ENCODE measurements at places on chromosomes 3 and 15.

DNA sequence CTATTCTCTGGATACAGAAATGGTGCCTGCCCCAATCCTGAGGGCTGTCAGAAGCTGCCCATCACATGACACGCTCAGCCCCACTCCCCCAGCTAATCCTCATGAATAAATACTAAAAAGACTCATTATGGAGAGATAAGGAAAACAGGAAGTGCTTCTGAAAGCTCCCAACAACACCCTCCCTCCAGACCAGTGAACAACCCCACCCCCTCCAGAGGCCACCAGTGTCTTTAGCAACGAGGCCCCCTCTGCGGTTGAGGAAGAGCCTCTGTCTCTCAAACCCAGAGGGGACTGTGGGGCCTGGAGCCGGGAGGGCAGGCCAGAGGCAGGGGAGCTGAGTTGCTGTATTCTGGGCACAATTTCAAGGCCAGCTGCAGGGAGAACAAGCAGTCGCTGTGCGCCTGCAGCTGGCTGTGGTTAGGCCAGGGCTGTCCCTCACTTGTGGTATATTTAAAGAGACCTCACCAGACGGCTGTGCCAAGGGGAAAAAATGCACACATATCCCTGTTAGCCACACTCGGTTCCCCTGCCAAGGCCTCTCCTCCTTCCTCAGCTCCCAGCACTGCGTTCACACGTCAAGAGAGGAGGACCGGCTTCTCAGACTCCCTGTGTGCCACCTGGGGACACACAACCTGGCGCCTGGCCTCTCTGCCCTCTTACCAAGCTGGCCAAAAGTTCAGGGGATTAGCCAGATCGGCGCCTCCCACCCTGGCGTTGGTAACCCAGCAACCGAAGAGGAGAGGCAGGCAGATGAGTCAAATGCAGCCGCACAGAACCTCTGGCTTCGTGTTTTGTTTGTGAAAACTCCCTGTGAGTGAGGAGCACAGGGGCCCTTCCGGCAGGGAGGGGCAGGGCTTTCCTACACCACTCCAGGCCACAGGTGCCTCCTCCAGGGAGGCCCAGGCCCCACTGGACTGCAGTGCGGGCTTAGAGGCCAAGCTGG lies 101.2 kb upstream of the ETV5 start:
- DNase-seq: peak; percentile 6

GRCh38 chr15:80485370-80486164 lies 81.4 kb downstream of the ARNT2 start:
- no peak for DNase-seq

DNA sequence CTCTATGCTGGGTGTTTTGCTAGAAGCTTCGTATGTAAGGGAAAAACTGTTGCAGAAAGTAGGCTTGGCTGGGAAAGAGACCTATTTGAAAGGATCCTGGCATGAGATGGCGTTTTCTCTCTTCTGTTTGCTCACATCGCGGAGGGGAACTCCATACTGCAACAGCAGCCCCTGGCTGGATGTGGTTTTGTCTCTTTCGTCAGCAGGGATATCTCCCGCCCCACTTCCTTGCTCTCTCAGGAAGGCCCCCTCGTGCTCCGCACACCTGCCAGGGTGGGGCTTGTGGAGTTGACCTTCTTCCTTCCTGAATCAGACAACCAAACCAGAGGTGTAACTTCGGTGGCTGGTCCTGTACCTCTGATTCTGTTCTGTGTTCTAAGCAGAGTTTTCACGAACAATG lies 26.4 kb upstream of the MYZAP start:
- DNase-seq: no peak

- no peak for DNase-seq
Observed at GRCh38 chr3:24485511-24485910, 9.1 kb downstream of the THRB start.

GRCh38 chr3:126630020-126630419 lies 24.9 kb downstream of the TXNRD3 start:
- no peak for DNase-seq

DNA sequence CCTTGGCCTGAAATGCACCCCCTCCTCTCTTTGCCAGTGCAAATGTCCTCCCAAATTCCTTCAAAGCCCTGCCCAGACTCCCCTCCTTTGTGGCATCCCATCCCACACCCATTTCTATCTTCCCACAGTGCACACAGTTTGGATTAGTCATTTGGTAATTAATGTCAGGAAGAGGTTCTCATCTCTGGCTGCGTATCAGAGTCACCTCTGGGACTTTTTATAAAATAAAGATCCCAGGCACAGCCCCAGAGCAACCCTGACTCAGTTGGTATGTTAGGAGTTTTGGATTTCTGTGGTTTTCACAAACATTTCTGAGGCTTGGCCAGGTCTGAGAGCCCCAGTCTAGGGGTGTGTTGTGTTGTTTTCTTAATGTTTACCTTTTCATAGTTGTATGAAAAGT lies 41.6 kb downstream of the C3orf20 start:
- no peak for DNase-seq

DNA sequence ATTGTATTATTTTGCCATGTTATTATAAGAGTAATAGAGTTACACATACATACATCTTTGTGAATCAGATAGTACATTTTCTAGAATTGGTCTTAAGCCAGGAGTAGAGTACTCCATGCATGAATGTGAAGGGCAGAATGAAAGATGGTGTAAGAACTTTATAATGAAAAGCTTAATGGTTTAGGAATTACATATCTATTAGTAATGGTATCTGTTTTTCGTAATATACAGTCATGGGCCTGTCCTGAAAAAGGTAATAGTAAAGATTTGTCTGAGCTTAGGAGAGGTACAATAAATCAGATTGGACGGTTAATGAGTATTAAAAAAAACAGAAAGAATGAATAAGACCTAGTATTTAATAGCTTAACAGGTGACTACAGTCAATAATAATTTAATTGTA lies 118.2 kb upstream of the PRTG start:
- no peak for DNase-seq

DNA sequence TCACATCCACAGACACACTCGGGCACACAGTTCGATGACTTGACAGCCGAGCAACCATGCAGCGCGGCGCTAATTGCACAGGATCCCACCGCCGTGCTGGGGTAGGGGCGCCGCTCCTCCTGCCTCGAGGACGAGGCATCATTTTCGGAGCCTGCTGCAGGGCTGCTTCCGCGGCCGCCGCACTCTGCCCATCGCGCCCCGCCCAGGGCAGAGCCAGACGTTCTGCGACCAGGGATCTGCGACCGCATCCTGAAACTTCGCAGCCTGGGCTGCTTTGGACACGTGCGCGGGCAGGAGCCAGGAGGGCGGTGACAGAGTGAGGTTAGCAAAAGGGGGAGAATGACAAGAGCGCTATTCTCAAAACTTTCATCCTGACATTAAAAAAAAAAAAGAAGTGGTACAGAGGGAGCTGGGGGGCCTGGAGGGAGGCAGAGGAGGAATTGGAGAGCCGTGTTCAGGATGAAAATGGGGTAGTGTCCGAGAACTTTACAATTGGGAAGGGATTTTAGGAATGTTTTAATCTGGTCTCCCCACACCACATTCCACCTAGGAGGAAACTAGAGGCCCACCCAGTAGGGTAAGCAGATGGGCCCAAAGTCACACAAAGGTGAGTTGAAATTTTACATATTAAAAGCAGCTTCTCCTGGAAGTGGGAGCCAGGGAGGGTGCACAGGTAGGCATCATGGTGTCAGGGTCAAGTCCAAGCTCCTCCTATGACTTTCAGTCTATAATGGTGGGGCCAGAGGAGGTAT lies 15.9 kb downstream of the IGDCC3 start:
- no peak for DNase-seq

- no peak for DNase-seq
Observed at GRCh38 chr15:89307791-89308190, 26.8 kb downstream of the POLG start.

DNA sequence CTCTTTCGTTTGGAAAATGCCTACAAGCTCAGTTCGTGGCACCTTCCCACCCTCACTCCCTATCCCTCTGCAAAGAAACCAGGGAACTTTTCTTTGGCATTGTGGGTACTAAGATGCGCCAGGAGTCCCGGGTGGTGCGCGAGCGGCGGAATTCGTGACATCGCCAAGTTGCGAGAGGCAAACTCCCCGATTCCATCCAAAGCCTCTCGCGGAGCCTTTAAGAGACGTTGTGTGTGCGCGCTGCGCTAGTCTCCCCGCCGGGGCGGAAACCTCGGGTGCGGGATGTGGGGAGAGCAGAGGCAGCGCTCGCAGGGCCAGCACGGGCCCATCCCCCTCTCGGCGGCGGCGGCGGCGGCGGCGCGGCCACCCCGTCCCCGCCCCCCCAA lies 443 bp upstream of the NR2F2 start:
- no peak for DNase-seq

Measured in KG1 (cell line).